ENCODE measurements at places on chromosomes 12 and 14.

GRCh38 chr12:65170209-65170881 is 962 bp downstream of the LEMD3 start:
- DNase-seq, result no peak

DNA sequence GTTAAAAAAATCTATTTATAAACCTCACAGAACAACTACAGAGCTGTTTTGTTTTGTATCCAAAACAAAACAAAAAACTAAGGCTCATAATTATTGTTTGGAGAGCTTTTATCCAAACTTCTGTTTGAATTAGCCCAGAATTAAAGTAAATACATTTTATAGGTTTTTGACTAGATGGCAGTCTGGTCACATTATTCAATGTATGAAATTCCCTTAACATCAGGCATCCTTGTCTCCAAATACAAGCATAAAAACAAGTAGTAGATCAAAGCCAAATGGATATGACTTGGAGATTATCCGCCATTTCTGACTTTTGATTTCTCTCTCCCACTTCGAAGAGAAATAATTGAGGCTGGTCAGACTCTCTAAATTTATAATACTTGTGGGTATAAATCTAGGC is 63.5 kb downstream of the SLC38A1 start:
- no peak for DNase-seq

GRCh38 chr12:46946137-46946536 is 120.3 kb upstream of the SLC38A4 start:
- DNase-seq, result no peak

DNA sequence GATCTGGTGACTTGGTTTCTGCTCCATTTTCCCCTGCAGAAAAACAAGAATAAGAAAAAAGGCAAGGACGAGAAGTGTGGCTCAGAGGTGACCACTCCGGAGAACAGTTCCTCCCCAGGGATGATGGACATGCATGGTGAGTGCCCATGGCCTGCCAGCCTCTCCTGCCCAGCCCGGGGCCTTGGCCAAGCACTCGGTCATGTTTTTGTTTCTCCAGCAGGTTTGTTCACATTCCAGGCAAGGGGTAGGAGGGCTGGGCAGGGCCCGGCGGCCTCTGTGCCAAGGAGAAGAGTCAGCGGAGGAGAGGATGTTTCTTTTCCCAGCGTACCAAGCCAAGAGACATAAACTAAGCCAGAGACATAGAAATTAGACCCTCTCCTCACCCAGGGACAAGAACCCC is 13.6 kb downstream of the BCL7A start:
- DNase-seq, result no peak

DNA sequence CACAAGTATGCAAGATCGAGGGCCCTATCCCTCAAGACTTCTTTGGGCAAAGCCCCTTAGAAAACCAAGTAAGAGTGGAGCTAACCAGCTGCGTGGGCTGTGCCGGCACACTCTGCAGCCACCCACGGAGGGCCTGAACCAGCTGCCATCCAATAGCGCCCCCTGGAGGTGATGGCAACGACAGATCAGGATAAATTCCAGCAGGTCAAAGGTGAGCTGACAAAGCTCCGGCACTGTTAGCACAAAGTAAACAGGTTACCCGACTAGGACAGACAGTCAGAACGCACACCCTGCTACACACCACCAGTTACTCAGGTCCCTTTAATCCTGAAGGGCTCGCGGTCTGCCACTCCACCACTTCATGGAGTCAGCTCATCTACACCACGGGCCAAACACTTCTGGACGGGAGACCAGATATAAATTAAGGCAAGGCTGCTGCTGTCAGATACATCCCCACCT is 4.9 kb downstream of the ZBTB39 start:
- DNase-seq, result no peak

GRCh38 chr14:54890788-54891187 is 11.8 kb downstream of the GCH1 start:
- DNase-seq, result no peak

GRCh38 chr12:87425942-87426554 is 603.2 kb downstream of the C12orf50 start:
- no peak for DNase-seq

GRCh38 chr12:104521731-104522130 is 65.0 kb downstream of the CHST11 start:
- DNase-seq, result no peak

DNA sequence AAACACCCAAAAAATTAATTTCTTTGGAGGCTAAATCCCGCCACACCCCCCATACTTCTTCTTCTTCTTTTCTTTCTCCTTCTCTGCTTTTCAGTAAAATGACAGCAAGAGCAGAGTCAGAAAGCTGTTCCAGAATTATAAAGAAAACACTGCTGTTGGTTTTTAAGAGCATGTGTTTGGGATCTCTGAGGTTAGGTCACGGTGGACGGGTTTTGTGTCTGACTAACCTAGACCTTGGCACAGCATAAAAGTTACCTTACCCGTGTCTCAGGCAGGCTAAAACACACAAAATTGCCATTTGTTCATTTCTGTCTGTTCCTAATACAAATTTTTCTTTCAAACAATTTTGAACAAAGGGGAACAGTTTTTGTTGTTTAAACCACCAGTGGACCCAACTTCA is 540.8 kb downstream of the NRXN3 start:
- no peak for DNase-seq

- no peak for DNase-seq
Measured at GRCh38 chr12:115820656-115821055, 456.8 kb downstream of the MED13L start.

Data from non-pigmented ciliary epithelial cell (primary cell).